ENCODE measurements at places on chromosomes 7 and 10.

GRCh38 chr10:48336978-48337599 lies 30.6 kb downstream of the MAPK8 start:
- peak; percentile 76 for DNase-seq

- no peak for DNase-seq
Measured at GRCh38 chr10:105159268-105159667, 518.2 kb downstream of the SORCS3 start.

GRCh38 chr7:30465046-30465810 lies 13.4 kb downstream of the NOD1 start:
- no peak for DNase-seq

GRCh38 chr10:97991871-97992270 lies 38.5 kb downstream of the CRTAC1 start:
- DNase-seq = no peak

GRCh38 chr7:148505645-148506375 lies 84.8 kb upstream of the C7orf33 start:
- DNase-seq = no peak

DNA sequence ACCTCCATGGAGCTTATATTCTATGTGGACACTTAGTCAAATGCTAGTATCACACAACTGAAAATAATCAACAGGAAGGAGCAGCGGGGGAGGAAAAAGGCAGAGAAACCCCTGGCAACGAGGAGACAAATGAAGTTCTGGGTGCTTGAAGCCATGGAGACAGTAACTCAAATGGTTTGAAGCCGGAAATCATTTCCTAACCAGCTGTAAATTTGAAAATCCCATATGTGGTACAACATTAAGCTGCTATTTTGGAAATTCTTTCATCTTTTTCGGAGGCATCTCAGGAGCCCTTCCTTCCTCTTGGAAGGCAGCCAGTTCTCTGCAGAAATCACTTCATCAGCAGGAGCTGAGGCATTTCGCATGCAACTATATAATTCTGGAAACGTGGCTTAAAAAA lies 91.4 kb downstream of the PPP1R3C start:
- DNase-seq = no peak

GRCh38 chr10:13100349-13101294 lies 659 bp downstream of the OPTN start:
- peak; percentile 34 for DNase-seq

DNA sequence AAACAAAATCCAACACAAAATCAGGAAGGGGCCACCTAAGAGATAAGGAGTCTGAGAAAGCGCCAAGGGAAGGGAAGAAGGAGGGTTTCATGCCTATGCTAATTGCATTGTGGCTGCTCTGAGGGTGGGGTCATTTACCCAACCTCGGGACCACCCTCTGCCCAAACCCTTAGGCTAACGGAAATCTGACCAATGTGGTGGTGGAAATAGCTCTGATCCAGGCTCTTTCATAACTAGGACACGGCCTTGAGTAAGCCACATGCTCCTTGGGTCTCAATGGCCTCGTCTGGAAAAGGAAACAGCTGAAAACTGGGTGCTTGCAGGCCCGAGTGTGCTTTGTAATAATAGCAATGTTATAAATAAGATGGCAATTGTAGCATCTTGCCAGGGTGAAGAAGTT lies 14.9 kb upstream of the SRGN start:
- DNase-seq = no peak

Measured in T-helper 2 cell (primary cell).